ENCODE measurements at places on chromosomes 13 and 19. TPM values are rescaled to one million over a fixed set of nuclear protein-coding genes. Genes with fewer than 3 reads are reported as not detected.

The NUMBL gene
- 15.7 TPM for total RNA-seq

The MISP3 gene
- 40.0 TPM for total RNA-seq

The SMIM44 gene
- total RNA-seq: not detected

The LRRC4B gene
- 1.4 TPM for total RNA-seq

The HRC gene
- total RNA-seq: 0.82 TPM

The CRB3 gene
- total RNA-seq: 156 TPM

The LRP3 gene
- total RNA-seq: 13.1 TPM

The TNFSF9 gene
- not detected for total RNA-seq

The CCL25 gene
- not detected for total RNA-seq

The MIA gene
- 5.7 TPM for total RNA-seq

The FPR3 gene
- total RNA-seq: 3.4 TPM

The FFAR2 gene
- total RNA-seq: not detected

The MAB21L1 gene
- total RNA-seq: 0.55 TPM

The PVR gene
- 26.2 TPM for total RNA-seq

The TUBA3C gene
- total RNA-seq: not detected

The SACS gene
- total RNA-seq: 5.2 TPM

The CYP4F3 gene
- total RNA-seq: 22.7 TPM

The IFI30 gene
- total RNA-seq: 24.8 TPM

The C19orf81 gene
- not detected for total RNA-seq

The ZNF723 gene
- not detected for total RNA-seq

The CGB2 gene
- total RNA-seq: not detected

The ZNF208 gene
- total RNA-seq: 1.8 TPM

The OLFM4 gene
- 49.0 TPM for total RNA-seq

The TEX29 gene
- not detected for total RNA-seq

The ZNF284 gene
- total RNA-seq: not detected

The RFPL4A gene
- total RNA-seq: not detected

The ARRDC2 gene
- 44.4 TPM for total RNA-seq

The ZNF568 gene
- total RNA-seq: not detected

The CELF5 gene
- total RNA-seq: 0.48 TPM

The CNFN gene
- total RNA-seq: not detected

The PABPC3 gene
- not detected for total RNA-seq

The B3GNT3 gene
- 112 TPM for total RNA-seq

The TRPC4 gene
- total RNA-seq: 2.2 TPM

The SCN1B gene
- total RNA-seq: 14.2 TPM

The OR7C1 gene
- total RNA-seq: under 0.01 TPM

The CD320 gene
- total RNA-seq: 41.4 TPM

The ZNF729 gene
- not detected for total RNA-seq

Data from transverse colon (tissue), 4 donors.